Left renal cortex interstitium (tissue), 4 donors: ENCODE measurements at places on chromosomes 7 and 10. TPM values are rescaled to one million over a fixed set of nuclear protein-coding genes. Genes with fewer than 3 reads are reported as not detected.

The GRM3 gene
- polyA plus RNA-seq, result 0.35 TPM

The BMPER gene
- 20.9 TPM for polyA plus RNA-seq

The MYO3A gene
- 8.5 TPM for polyA plus RNA-seq

The TAS2R41 gene
- not detected for polyA plus RNA-seq

The GLI3 gene
- polyA plus RNA-seq, result 17.0 TPM

The RALA gene
- 58.8 TPM for polyA plus RNA-seq

The GIMAP2 gene
- polyA plus RNA-seq, result 10.1 TPM

DNA sequence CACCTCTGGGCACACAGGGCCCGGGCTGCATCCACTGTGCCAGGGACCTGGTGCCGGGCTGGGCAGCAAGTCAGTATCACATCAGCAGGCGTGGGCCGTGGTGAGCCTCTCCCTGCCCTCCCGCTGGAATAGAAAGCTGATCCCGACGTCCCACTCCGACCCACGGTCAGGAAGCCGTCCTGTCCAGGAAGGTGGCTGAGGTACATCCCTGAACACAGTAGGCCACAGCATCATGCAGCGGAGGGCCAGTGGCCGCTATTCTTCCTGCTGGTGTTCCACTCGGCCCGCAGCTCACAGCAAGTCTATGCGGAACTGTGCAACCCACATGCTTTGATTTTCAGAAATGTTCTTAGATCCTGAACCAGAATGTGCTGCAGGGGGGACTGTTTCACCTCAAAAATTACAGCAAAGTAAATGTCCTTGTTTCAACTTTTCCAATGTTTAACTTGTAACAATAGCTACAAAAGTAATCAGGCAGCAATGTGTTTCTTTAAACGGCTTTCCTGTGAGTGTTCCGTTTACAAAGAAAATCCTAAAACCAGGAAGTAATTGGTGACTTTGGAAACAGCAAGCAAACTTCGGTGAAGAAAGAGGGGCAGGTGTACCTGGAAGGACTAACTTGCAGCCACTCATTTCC lies 676 bp upstream of the GPR146 start:
- DNase-seq, result no peak

- no peak for DNase-seq
These were observed 82.8 kb upstream of the ZNF716 start for GRCh38 chr7:57367171-57367570.

GRCh38 chr10:119776536-119776935 lies 50.7 kb downstream of the INPP5F start:
- no peak for DNase-seq

GRCh38 chr7:106260136-106260561 lies 24.6 kb downstream of the NAMPT start:
- DNase-seq, result no peak
